Left colon (tissue), 2 donors: ENCODE measurements at places on chromosomes 13 and 19.

GRCh38 chr13:52599848-52600603, 42.2 kb upstream of the HNRNPA1L2 start:
- DNase-seq = no peak

GRCh38 chr19:14369399-14370168, 11.7 kb upstream of the ADGRE5 start:
- no peak for DNase-seq

DNA sequence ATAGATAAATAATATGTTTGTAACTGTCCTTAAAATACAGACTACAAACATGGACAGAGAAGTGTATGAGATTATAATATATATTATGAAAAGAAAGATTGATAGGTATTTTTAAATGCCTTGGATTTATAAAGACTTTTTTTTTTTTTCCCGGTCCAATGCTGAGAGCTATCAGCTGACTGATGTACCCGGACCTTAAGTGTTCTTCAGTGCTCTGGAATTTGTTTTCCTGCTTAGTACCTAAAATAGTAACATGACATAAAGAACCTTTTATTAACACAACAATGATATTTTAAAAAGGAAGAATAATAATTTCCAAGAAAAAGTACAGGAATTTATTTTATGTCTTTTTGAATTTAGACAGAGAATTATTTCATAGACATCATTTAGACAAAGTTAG, 795.5 kb upstream of the PCDH9 start:
- no peak for DNase-seq

DNA sequence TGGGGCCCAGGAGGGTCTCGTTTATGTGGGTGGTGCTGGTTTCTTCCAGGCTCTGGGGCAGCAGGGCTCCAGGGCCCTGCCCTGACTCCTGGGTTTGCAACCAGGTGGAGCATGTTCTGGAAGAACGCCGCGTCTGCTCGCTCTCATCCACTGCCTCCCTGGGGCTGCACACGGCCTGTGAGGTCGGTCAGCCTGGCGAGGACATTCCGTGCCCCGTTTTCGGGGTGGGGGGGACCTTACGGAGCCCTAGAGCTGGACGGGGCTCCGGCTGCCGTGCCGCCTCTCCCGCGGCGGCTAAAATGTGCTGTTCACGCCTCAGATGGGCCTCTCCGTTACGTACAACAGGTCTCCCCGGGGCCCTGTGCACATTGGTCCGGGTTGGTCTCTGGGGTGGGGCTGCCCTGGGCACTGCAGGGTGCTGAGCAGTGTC, 3.3 kb downstream of the GNA11 start:
- DNase-seq = peak; percentile 63

GRCh38 chr19:29927944-29928625, 14.0 kb upstream of the URI1 start:
- no peak for DNase-seq

GRCh38 chr19:8206147-8207087, 2.8 kb upstream of the CERS4 start:
- no peak for DNase-seq

- no peak for DNase-seq
Observed at GRCh38 chr13:40132249-40132648, 476.8 kb downstream of the COG6 start.

DNA sequence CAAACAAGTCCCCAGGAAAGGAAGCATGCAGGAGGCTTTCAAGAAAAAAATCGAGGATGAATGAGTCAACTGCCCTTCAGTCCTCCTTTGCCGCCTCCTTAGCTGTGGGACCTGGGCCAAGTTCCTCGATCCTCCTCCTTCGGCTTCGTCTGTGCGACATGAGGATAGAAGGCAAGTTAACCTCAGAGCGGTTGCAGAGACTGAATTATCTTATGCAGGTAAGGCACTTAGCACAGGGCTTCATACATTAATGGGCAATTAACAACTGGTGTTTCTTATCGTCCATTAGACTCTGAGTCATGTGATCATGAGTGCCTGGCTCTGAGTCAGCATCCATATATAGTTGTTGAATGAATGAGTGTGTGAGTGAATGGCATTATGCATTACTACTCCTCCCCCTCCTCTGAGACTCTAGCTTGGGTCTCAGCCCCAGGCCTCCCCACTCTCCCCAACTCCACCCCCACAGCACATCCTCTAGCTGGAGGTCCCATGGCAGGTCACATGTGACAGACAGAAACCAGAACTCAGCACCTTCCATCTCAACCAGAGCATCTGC, 1.6 kb upstream of the TTC9B start:
- no peak for DNase-seq
